ENCODE measurements at places on chromosomes 11 and 22. TPM values are rescaled to one million over a fixed set of nuclear protein-coding genes. Genes with fewer than 3 reads are reported as not detected.

Gene ISX
- not detected for polyA plus RNA-seq

Gene NEFH
- 12.0 TPM for polyA plus RNA-seq

Gene CST6
- polyA plus RNA-seq: 3.0 TPM

Gene ADM2
- 0.99 TPM for polyA plus RNA-seq

Gene TCN1
- 1.1 TPM for polyA plus RNA-seq

Gene WNT11
- polyA plus RNA-seq: 2.7 TPM

Gene DBX1
- not detected for polyA plus RNA-seq

Gene MRGPRE
- polyA plus RNA-seq: 0.30 TPM

Gene LUZP2
- 0.98 TPM for polyA plus RNA-seq

Gene COX8A
- polyA plus RNA-seq: 212 TPM

Gene NRXN2
- 46.8 TPM for polyA plus RNA-seq

Gene AP5B1
- 4.5 TPM for polyA plus RNA-seq

Gene ACR
- 181 TPM for polyA plus RNA-seq

Gene PKDREJ
- 10.4 TPM for polyA plus RNA-seq

Gene CFAP300
- 98.0 TPM for polyA plus RNA-seq

Gene FTH1
- polyA plus RNA-seq: 2,237 TPM

Gene TP53I11
- polyA plus RNA-seq: 29.7 TPM

Gene CASP12
- polyA plus RNA-seq: not detected

Gene FOLR1
- 3.7 TPM for polyA plus RNA-seq

Gene SIPA1
- 29.0 TPM for polyA plus RNA-seq

Gene CECR2
- polyA plus RNA-seq: 7.1 TPM

Gene RIBC2
- 66.7 TPM for polyA plus RNA-seq

Gene DNAJB7
- polyA plus RNA-seq: 3.8 TPM

Gene NUDT8
- 4.0 TPM for polyA plus RNA-seq

Gene HTR3B
- 1.1 TPM for polyA plus RNA-seq

Gene SLC22A24
- not detected for polyA plus RNA-seq

Gene OR8U1
- polyA plus RNA-seq: not detected

Gene ENTHD1
- polyA plus RNA-seq: 21.1 TPM

Gene FZD4
- polyA plus RNA-seq: 14.8 TPM

Gene OR2AT4
- polyA plus RNA-seq: 0.04 TPM

Gene SCGB1C1
- polyA plus RNA-seq: not detected

Gene CDKN1C
- 15.2 TPM for polyA plus RNA-seq

Gene OR2AG2
- 0.30 TPM for polyA plus RNA-seq

Gene PATE4
- 0.73 TPM for polyA plus RNA-seq

Gene SERHL2
- 11.3 TPM for polyA plus RNA-seq

Gene MRGPRX3
- not detected for polyA plus RNA-seq

Data from testis (tissue), 5 donors.